IPS-NIHi11 (cell line): ENCODE measurements at places on chromosomes 16 and 17.

DNA sequence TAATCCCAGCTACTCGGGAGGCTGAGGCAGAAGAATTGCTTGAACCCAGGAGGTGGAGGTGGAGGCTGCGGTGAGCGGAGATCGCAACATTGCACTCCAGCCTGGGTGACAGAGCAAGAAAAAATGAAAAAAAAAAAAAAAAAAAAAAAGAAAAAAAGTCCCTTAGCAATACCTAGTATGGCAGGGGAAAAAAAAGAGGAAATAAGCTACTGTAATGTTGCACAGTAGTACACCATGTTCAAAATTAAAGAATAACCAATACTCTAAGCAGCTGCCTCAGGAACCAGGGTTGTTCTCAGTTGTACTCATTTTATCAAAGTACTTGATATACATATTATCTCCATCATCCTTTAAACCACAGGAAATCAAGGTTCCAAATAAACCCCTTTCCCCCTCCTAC lies 17.3 kb upstream of the TXNDC11 start:
- DNase-seq: no peak

- no peak for DNase-seq
These were observed 51.2 kb downstream of the RPA1 start for GRCh38 chr17:1880851-1881630.

- DNase-seq: no peak
These were observed 2.9 kb upstream of the RHBDF2 start for GRCh38 chr17:76504117-76504516.

DNA sequence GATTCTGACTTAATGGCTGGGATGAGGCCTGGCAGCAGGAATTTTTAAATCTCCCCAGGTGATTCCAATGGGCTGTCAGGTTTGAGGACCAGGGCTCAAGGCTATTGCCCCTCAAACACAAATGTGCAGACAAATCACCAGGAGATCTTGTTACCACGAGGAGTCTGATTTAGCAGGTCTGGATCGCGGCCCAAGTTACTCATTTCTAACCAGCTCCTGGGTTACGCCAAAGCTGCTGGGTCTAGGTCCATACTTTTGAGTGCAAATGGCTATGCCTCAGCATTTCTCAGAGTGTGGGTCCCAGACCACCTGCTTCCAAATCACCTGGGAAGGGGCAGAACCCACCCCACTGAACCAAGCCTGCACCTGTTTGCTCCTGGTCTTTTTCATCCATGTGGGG lies 33.1 kb downstream of the CNGB1 start:
- DNase-seq: no peak

GRCh38 chr17:66309793-66310192 lies 7.4 kb downstream of the PRKCA start:
- peak; percentile 17 for DNase-seq

GRCh38 chr16:79267146-79267545 lies 333.4 kb downstream of the MAF start:
- no peak for DNase-seq
